ENCODE measurements at places on chromosomes 16 and 17. TPM values are rescaled to one million over a fixed set of nuclear protein-coding genes. Genes with fewer than 3 reads are reported as not detected.

The SPNS3 gene
- total RNA-seq, result 10.6 TPM

The CACNA1H gene
- 0.32 TPM for total RNA-seq

The TPPP3 gene
- not detected for total RNA-seq

The ABCA9 gene
- 0.27 TPM for total RNA-seq

The RNPS1 gene
- 299 TPM for total RNA-seq

The RAMP2 gene
- total RNA-seq, result not detected

The MARVELD3 gene
- total RNA-seq, result not detected

The HCRT gene
- not detected for total RNA-seq

The SLC47A1 gene
- not detected for total RNA-seq

The OTOP3 gene
- total RNA-seq, result not detected

The ASPA gene
- total RNA-seq, result not detected

The TMEM100 gene
- not detected for total RNA-seq

The UMOD gene
- total RNA-seq, result not detected

The DHX40 gene
- total RNA-seq, result 15.3 TPM

The CDH8 gene
- total RNA-seq, result not detected

The GAST gene
- total RNA-seq, result not detected

The GPR142 gene
- total RNA-seq, result not detected

The RASL10B gene
- total RNA-seq, result 0.27 TPM

The SLC16A3 gene
- 115 TPM for total RNA-seq

The NT5C3B gene
- total RNA-seq, result 43.4 TPM

The PPP1R27 gene
- total RNA-seq, result not detected

The HOXB8 gene
- total RNA-seq, result not detected

The GRIN2C gene
- total RNA-seq, result 0.11 TPM

The ATP2A1 gene
- total RNA-seq, result 1.6 TPM

The KRTAP16-1 gene
- total RNA-seq, result not detected

The CPHXL2 gene
- total RNA-seq, result not detected

The KIF2B gene
- not detected for total RNA-seq

The DRC7 gene
- total RNA-seq, result not detected

The DDX19B gene
- total RNA-seq, result 32.3 TPM

The SLC22A31 gene
- total RNA-seq, result 2.5 TPM

The CIITA gene
- total RNA-seq, result 34.4 TPM

The NPIPA8 gene
- 1.4 TPM for total RNA-seq

The GNAO1 gene
- 2.1 TPM for total RNA-seq

The DYNLRB2 gene
- total RNA-seq, result 0.36 TPM

The OR4D1 gene
- total RNA-seq, result 0.27 TPM

Measured in T-helper 2 cell treated with Interferon-gamma antibody and Interleukin-4, amounts not matched to agents 100 ng/mL and 5 ng/mL, for 36 hours (primary cell).